ENCODE measurements at places on chromosomes 6 and 20.

DNA sequence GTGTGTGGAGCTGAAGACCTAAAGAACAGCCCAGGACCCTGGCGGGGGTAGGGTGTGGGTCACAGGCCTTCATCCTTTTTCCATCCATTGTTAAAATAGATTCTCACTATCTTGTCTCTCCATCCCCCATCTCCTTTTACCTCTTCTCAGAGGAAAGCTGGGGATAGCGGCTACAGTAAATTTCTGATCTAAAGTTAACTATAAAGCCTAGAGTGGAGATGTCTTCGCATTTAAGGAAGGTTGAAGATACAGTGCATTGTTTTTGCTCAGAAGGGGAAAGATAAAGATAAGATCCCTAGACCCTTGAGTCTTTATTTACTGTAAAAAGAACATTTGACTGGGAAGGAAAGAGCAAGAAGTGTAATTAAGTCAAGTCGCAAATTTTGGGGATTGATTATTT, 8.6 kb downstream of the FOXA2 start:
- no peak for DNase-seq

- DNase-seq, result no peak
Measured at GRCh38 chr6:138647006-138647405, 126.6 kb upstream of the CCDC28A start.

- DNase-seq, result no peak
Measured at GRCh38 chr20:48912065-48912464, 9.4 kb upstream of the ARFGEF2 start.

GRCh38 chr6:128252341-128253176, 267.8 kb downstream of the PTPRK start:
- no peak for DNase-seq

DNA sequence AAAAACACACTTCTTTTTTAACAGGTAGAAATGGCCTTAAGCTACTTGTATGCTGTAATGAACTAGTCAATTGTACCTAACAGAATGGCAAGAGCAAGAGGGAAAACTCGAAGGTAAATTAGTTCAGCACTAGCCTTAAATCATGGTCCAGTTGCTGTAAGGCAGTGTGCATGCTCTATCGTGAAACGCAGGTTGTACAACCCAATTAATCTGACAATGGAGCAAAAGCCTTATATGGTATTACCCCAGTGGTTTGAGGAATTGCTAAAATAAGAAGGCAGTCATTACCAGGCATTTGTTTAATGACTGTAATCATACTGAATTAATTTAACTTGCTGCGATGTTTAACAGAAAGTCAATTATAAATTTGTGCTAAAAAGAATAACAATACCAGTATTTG, 69.3 kb upstream of the SOX4 start:
- DNase-seq, result no peak

DNA sequence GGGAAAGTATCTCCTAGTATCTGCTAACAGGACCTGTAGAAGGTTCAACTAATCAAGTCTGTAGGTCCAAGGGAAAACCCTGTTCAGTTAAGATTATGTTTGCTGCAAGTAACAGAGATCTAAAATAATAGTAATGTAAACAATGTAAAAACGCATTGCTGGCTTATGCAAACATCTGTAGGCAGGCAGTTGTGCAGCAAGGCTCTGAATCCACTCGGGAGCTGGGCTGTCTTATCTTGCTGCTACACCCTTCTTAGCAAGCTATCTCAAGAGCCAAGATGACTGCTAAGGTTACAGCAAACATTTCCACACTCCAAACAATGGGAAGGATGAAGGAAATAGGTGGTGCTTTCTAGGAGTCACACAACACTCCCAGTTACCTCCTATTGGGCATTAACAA, 397.3 kb upstream of the NRSN1 start:
- DNase-seq, result no peak

- no peak for DNase-seq
Measured at GRCh38 chr6:109379711-109380110, 2.6 kb downstream of the CD164 start.

GRCh38 chr6:108102965-108103364, 28.4 kb upstream of the OSTM1 start:
- no peak for DNase-seq

DNA sequence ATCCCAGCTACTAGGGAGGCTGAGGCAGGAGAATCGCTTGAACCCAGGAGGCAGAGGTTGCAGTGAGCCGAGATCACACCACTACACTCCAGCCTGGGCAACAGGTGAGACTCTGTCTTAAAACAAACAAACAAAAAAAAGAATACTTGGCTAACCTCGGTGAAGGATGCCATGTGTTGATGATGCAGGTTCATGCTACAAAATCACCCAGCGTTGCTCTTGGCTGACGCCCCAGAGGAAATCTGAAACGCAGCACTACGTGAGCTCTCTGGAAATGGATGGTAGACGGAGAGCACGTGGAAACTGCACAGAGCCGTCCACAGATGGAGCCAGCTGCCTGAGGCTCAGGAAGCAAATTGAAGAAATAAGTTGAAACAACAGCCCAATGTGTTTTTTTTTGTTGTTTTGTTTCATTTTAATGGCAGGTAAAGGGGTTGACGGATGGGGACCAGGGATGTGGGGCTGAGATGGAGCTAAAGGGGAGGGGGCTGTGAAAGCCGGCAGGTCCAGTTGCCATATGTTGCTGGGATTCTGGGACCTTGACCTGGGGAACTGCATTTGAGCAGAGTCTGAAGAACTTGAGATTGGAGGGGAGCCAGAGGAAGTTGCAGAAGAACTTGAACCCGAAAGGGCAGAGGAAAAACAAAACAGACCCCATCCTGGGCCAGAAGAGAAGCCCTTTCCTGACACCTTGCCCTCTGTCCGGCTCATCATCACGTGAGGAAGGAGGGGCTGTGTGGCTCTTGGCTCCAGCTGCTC, 12.8 kb upstream of the MANBAL start:
- DNase-seq, result no peak

GRCh38 chr20:10304471-10305046, 85.9 kb downstream of the SNAP25 start:
- DNase-seq, result no peak

DNA sequence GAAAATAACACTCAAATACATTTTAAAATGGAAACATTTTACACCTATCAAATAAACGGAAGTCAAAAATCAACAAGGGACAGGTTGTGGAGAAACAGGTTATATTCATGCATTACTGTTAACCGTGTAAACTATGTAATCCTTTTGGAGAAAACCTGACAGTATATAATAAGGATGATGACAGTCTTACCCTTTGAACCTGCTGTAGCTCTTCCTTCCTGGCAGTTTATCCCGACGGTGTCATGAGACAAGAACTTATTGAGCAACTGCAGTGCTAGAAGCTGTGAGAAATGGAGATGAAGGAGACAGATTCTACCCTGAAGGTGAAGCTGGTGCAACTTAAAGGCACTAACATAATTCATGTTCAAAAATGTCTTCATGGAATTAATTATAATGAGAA, 76.7 kb downstream of the PLEKHG1 start:
- DNase-seq, result no peak

DNA sequence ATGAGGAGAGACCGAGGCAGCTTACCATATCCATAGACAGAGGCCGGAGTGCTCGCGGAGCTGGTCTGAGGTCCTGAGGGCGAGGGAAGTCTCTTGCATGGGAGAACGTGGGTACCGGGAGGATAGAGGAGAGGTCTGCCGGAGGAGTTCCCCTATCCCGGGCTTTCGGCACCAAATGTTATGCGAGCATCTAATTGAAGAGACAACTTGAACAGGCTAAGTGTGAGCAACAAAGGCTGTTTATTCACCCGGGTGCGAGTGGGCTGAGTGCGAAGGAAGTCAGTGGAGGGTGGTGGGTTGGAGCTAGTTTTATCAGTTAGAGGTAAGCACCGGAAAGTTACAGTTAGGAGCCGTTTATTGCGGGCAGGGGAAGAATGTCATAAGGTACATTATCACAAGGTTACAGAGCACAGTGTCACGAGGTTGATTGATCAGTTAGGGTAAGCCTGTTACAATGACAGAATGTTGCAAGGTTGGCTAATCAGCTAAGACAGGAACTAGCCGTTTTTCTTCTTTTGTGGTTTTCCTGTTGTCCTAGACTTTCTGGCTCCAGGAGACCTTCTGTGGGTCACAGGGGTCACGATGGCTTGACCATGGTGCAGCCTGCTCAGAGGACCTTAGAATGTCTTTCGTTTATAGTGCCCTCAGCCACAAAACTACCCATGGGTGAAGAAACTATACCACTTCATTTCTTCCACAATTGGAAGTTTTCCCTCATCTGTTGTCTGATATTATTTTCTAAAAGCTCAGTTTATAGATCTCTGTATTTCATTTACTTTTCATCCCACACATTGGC, 746.0 kb upstream of the ADGRB3 start:
- DNase-seq, result no peak

GRCh38 chr6:168035661-168036545, 38.4 kb downstream of the KIF25 start:
- no peak for DNase-seq

DNA sequence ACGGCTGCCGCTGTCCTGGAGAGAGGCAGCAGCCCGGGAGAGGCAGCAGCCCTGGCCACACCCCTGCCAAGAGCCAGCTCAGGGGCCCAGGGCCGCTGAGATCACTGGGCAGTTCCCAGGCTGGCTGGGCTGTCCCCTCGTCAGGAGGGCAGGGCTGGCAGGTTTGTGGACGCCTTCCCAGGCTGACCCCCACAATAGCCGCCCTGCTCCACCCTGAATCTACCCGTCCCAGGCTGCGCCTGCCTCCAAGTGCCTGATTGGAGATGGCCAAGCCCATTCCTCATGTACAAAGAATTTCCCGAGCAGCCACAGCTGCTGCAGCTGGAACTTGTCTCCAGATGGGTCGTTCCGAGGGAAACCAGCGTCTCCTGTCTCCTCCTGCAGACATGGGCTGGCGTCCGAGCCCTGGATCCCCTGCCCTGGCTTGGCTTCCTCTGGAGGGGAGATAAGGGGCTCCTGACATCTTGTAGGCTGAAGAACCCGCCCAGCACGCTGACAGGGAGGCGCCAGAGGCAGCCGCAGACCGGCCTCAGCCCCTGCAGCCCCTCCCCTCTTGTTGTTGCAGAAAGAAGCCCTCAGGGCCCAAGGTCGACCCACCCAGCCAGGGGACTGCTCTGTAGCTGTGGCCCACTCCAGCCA, 9.4 kb upstream of the GATA5 start:
- DNase-seq, result no peak

- DNase-seq, result no peak
Measured at GRCh38 chr20:47969426-47969825, 184.1 kb upstream of the SULF2 start.

DNA sequence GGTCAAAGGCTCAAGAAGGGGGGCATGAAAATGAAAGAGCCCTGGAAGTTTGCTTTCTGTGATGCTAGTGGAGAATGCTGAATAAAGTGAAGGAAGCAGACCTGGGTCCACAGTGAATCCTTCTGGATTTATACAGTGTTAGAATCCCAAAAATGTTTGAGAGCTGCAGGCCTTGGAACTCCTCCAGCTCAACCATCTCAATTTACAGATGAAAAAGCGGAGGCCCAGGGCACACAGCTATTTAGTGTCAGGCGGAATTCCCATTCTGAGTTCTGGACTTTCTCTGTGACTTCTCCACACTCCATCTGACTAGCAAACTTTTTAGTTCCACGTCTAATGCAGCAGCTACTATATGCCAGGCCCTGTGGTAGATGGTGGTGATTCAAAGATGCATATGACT, 1.5 kb upstream of the PRSS35 start:
- DNase-seq, result no peak

DNA sequence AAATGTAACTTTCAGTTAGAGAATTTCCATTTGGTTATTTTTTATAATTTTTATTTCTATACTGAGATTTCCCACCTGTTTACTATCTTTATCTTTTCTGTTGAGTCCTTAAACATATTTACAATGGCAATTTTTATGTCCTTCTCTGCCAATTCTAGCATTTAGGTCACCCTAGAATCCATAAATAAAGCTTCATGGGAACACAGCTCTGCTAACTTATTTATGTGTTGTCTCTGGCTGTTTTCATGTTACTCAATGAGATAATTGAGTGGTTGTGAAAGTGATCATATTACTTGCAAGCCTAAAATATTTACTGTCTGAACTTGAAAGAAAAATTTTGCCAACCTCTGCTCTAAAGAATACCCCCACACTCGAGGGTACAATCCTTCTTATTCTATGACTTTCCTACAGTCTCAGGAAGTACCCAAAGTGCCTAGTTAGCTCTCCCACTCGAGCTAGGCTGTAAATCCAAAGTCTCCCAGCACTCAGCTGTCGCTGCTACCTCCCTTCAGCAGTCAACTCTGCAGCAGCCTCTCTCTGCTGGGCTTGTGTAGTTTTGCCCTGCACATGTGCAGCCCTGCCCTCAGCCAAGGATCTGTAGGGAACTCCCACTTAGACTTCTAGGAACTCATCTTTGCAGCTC, 53.5 kb upstream of the GCLC start:
- no peak for DNase-seq

GRCh38 chr6:44493132-44493531, 105.6 kb downstream of the CDC5L start:
- no peak for DNase-seq

DNA sequence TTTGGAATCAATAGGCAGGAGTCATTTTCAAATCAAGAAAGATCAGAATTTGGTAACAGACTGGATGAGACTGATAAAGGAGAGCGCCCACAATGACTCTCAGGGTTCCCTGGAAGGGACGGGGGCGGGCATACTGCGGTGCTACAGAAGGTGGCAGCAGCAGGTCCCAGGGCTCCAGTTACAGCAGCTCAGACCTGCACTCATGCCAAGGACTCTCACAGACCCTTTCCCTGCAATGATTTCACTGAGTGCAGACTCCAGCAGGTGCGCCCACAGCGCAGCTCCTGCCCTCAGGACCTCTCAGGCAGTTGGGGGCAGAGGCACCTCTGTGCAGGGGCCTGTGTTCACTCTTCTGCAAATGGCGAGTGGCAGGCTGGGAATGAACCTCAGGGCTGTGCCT, 359.8 kb downstream of the ZFAND3 start:
- peak; percentile 9 for DNase-seq

- peak; percentile 68 for DNase-seq
Measured at GRCh38 chr6:108541843-108542759, 18.6 kb upstream of the FOXO3 start.

- DNase-seq, result no peak
Measured at GRCh38 chr20:57212534-57213276, 53.7 kb downstream of the BMP7 start.

DNA sequence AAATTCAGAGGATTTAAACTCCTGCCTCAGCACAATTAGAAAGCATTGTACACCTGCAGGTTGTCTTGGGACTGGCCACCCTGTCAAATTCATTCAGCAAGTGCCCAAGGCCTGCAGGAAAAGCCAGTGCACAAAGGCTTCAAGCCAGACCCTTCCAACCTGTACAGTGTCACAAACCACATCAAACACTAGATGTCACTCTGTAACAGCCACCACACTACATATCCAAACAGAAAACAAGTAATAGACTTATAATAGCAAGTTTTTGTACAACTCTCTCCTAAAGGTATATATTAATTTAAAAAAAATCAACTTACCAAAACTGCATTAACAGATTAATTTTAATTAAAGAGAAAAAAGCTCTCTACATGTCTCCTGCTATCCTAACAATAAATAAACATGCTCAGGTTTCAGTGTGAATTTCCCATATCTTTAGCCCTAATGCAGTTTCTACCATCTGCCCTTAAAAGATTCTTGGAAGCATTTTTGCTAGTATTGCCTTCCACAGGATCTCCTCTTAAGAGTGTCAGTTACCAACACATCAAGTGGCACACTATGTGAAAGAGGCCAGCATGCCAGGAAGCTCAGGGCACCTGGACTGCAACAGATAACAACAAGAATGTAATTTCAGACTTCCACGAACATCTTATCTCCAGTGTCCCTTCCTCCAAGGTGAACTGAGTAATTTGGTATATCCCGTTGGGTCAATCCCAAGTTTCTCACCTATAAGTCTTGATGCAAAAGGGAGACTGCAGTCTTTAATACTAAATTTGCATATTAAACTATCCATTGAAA, 47.5 kb downstream of the RALGAPA2 start:
- no peak for DNase-seq

GRCh38 chr20:43372051-43372450, 85.6 kb upstream of the SRSF6 start:
- no peak for DNase-seq

Data from activated T-cell treated with anti-CD3 and anti-CD28 coated beads, Interleukin-2, amount 50 U/mL, for 1 hour (primary cell).